ENCODE measurements at places on chromosomes 6 and 20.

- DNase-seq, result no peak
Measured at GRCh38 chr6:151998784-151999183, 191.3 kb downstream of the ESR1 start.

- no peak for DNase-seq
Measured at GRCh38 chr6:145018027-145018426, 717.3 kb downstream of the EPM2A start.

DNA sequence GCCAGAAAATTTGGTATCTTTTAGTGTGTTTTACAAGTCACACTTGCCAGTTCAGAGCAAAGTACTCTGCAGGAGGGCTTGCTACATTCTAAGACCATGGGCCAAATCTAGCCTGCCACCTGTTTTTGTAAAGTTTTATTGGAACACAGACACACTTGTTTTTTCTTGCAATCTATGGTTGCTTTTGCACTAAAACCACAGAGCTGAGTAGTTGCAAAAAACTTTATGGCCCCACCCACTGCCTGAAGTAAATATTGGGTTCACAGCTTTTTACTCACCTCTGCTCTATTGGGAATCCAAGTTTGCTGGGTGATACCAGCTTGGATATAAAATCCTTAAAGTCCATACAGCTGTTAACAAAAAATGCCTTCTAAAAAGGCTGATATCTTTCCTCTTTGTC lies 109.0 kb downstream of the ZFP64 start:
- DNase-seq, result no peak

DNA sequence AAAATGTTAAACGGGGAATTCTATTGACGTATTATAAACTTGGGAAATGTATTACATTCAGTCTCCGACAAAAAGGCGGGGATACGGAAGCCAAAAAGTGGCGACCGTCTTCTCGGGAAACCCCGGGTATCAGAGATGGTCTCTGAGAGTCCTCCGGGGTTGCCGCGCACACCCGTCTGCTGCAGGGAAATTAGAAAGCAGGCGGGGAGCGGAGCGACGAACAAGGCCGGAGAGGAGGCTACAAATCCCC lies 1.5 kb downstream of the SALL4 start:
- DNase-seq, result no peak

- no peak for DNase-seq
Measured at GRCh38 chr6:79608334-79609224, 22.6 kb upstream of the SH3BGRL2 start.

DNA sequence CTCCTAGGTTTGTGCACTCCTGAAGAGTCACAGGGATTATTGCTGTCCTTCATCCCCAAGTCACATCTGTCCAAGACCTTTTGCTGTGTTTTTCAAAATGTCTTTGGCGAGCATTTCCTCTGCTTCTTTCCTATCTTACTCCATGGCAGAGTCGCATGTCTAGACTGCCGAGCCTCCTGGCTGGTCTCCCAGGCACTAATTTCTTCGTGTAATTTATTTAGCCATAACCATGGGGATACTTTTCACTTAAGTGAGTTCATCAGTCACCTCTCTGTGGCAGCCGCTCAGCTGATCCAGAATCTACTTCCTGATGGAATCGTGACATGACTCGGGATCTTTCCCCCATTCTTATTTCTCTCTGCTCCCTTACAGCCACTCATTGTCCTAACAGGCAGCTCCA lies 25.8 kb downstream of the ADGRF5 start:
- DNase-seq, result no peak

GRCh38 chr6:138647006-138647405 lies 126.6 kb upstream of the CCDC28A start:
- no peak for DNase-seq

DNA sequence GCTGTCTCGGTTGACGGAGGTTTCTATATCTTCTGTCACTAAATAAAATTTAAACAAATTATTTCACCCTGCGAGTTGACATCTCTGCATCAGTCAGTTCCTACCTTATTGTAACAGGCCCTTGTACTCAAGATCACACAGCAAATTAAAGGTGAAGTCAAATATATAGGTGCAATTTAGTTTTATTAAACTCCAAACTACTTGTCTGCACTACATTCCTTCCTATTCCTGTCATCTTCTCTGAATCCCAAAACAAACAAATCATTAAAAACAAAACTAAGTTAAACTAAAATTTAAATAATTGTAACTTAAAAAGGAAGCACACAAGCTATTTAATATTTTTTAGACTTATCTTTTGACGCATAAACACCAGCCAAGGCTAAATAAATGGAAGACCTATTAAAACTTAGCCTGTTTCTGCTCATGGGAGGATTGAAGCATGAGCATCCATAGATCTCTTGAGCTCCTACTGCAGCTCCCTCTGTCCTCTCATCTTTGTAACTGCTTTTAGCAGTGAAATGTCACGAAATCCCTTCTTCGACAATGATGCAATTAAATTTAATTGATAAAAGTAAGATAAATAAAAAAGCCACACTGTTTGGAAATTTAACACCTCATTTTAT lies 1152.3 kb upstream of the GJE1 start:
- DNase-seq, result no peak

DNA sequence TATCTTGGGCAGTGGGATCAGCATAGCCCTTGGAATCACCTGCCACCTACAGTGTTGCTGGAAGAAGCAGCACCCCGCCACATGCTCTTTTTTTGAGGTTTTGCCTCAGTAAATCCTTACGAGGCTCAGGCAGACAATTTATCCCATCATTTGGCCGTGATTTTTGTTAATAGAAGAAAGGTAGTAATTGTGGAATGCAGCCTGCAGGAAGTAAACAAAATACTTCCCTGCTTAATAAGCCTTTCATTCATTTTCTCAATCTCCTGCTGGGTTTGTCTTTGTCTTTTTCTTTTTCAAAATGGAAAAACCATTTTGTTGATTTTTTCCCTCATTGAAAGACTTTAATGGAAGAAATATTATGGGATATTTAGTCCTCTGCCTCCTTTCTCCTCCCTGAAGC lies 93.7 kb upstream of the CD83 start:
- DNase-seq, result no peak

GRCh38 chr6:12103158-12103557 lies 91.0 kb downstream of the HIVEP1 start:
- no peak for DNase-seq

- DNase-seq, result no peak
Measured at GRCh38 chr6:42642794-42643193, 79.0 kb downstream of the UBR2 start.

DNA sequence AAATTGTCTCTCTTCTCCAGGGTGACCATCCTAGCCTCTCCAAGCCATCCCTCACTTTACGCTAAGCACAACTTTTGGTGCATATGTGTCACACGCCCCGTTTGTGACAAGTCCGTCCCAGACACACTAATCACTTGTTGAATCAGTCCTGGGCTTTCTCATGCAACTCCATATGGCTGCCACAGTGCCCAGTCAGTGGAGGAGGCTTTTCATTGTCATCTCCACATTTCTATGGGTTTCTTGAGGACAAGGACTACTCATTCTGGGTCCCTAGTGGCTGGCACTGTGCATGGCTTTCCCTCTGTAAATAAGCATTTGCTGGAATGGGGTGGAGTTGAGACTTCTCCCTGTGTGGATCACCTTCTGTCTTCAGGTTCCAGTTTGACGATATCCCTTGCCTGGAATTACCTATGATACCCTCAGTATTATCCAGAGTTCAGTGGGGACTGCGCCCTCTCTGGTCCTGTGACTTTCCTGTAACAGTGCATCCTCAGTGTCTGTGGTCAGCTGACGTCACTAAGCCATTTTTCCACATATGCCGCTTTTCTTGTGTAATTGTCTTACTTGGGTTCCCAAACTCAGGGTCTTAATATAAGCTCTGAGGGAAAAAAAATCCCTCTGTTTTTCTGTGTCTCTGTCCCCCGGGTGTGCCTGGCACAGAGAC lies 59.8 kb upstream of the MYL9 start:
- no peak for DNase-seq

GRCh38 chr6:134079406-134079921 lies 27.0 kb upstream of the SLC2A12 start:
- no peak for DNase-seq

DNA sequence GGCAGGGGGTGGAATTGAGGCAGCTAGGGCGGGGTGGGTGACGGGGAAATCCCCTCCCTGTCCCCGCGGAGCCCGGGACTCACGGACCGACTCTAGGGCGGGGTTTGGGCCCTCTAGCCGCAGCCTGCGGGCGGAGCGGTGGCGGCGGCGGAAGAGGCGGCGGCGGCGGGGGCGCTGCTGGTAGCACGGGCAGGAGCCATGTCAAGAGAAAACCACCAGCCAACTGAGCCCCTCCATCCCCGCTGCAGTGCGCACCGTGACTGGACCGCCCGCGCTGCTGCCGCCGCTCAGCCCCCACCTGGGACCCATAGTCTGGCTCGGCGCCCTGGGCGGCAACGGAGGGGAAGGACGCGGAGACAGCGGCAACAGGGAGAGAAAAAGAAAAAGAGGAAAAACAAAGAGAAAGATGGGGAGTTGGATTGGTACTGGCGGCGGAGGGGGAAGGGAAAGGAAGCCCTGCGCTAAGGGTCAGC lies 1.2 kb upstream of the C6orf62 start:
- DNase-seq, result no peak

- no peak for DNase-seq
Measured at GRCh38 chr6:128882991-128883611, at the start of gene LAMA2. Gene LAMA2, plus strand, starts transcription at chr6:128883138. Its CDS starts 108 bp downstream, at chr6:128883246.

DNA sequence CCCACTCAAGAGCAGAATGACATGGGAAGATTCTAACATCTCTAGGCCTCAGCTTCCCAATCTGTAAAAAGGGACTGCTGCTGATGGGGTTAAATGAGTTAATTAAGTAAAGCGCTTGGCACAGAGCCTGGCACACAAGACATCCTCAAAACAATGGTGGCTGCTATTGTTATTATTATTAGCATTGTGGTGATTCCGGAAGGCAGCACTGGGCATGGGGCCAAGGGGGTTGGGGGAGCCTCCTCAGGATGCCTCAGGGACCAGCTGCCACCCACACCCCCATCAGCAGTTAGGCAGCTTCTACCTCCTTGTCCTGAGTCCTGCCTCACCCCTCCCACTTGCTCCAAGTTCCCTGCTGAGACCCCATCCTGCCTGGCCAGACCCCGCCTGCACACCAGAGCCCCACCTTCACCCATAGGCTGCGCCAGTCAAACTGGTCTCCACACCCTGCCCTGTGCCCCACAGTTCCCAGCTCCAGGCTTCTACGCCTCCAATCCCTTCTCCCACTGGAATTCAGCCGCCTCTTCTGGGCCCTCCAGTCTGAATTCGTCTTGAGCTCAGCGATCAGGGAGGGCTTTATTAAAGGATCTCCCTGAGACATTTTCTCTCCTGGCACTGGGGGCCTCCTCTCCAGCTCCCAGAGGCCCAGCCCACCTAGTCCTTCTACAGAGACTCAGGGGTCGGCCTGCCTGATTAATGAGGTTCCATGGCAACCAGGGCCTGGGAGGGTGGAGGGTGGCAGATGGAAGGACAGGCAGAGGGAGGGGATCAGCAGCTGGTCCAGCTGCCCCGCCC lies 1.5 kb downstream of the E2F1 start:
- no peak for DNase-seq

- no peak for DNase-seq
Measured at GRCh38 chr20:63830841-63831588, at the start of gene ZBTB46. Gene ZBTB46, minus strand, starts transcription at chr20:63831264. Its CDS starts 40,507 bp downstream, at chr20:63790757.

DNA sequence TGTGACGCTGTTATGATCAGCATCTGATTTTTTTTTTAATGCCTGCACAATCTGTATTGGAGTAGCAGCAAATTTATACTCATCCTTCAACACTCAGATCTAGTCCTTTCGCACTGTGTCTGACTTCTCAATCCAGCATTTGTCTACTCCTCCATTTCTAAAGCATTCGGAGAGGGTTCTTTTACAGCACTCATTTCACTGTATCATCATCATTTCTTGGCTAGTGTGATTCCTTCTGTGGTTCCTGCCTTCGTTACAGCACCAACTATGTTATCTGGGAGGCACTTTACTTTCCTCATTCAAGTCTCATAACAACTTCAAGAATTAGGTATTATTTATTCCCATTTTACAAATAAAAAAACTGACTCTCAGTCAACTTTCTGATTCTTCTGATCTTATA lies 18.0 kb downstream of the NUDT3 start:
- no peak for DNase-seq

DNA sequence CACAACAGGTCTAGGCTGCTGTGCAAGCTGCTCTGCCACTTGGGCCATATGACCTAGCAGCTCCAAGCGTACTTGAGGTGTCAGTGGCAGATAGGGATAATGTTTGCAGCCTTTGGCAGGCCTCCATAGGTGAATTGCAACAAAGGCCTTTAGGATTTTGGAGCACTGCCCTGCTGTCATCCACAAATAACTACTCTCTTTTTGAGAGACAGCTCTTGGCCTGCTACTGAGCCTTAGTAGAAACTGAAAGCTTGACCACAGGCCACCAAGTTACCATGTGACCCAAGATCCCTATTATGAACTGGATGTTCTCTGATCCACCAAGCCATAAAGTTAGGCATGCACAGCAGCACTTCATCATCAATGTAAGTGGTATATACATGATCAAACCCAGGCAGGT lies 29.9 kb downstream of the FBXO30 start:
- no peak for DNase-seq

GRCh38 chr6:45808042-45808645 lies 207.5 kb downstream of the CLIC5 start:
- DNase-seq, result no peak

GRCh38 chr20:3686867-3687321 lies 5.1 kb upstream of the ADAM33 start:
- no peak for DNase-seq

DNA sequence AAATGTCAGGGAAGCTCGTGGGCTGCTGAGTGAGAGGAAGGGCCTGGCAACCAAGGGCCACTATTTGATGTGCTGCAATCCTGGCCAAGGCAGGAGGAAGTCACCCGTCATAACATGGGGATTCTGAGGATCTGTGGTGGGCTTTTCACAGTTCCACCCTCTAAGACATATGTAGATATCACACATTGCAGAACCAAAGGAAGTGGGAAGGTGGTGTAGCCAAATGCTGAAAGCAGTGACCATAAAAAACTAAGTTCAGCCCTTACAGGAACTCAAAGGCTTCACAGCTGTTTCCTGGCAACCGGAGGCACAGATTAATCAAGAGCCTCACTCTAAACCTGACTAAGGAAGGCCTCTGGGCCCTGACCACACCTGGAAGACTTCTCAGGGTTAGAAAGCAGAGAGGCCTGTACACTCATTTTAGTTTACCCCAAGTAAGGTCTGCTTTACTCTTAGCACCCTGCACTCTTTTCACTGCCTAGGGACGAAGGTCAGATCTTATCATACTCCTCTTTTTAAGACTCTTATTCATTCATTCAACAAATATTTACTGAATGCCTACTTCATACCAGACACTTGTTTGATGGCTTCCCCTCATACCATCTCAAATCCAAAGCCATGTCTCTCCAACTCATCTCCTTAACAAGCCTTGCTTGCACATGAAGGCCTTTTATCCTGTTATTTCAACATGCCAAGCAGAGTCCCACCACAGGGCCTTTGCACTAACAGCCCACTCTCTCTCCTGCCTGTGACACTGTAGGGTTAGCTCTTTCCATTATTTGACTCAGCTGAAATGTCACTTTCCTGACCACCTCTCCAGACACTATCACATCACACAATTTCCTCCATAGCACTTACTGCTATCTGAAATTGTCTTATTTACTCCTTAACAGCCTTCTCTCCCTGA lies 2.6 kb downstream of the UBE2V1 start:
- no peak for DNase-seq

DNA sequence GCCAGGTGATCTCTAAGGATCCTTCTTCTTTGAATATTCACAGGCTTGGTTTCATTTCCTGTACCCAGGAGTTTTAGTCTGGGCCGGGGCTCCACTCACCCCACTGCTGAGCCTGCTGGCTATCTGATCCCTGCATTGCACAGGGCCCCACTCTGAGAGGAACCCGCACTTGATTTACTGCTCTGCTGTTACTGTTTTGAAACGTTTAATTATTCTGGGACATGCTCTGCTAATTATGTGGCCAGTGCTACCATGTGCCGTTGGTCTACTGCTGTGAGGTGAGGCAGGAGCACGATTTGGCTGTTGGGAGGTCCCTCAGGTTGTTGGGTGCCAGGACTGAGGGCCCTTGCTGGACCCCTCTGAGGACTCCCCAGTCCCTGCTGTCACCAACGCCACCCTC lies 108.7 kb upstream of the SIRPA start:
- no peak for DNase-seq

Data from cortex of kidney (tissue), 1 donor.